Nephron progenitor cell (in vitro differentiated cells): ENCODE measurements at places on chromosomes 13 and 19.

DNA sequence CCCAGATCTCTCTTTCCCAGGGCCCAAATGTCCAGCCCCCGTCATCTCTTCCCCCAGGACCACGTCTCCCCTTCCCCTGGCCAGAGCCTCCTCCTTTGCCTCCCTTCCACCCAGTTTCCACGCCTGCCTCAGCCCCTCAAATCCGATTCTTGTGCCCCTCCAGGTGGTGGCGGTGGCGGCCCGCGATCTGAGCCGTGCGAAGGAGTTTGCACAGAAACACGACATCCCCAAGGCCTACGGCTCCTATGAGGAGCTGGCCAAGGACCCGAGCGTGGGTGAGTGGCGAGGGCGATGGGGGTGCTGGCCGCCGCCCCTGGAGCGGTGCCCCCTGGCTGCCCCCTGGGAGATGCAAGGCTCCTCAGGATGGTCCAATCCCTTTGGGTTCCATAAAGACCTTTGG is 1.3 kb downstream of the DHDH start:
- peaks cover 47% of the 10 kb centered on the region for H3K27me3 ChIP-seq
- no peak overlapping the region for H3K27ac ChIP-seq
- H3K36me3 ChIP-seq, result peaks cover 8% of the 10 kb centered on the region
- H3K4me1 ChIP-seq, result peaks cover 22% of the 10 kb centered on the region

- no peak overlapping the region for H3K27ac ChIP-seq
- H3K27me3 ChIP-seq, result no peaks in the 10 kb centered on the region
- no peak for DNase-seq
- H3K4me1 ChIP-seq, result peaks cover 33% of the 10 kb centered on the region
- H3K4me3 ChIP-seq, result no peak overlapping the region
- no peaks in the 10 kb centered on the region for H3K36me3 ChIP-seq
Measured at GRCh38 chr13:30129411-30129810, 177.9 kb downstream of the KATNAL1 start.

DNA sequence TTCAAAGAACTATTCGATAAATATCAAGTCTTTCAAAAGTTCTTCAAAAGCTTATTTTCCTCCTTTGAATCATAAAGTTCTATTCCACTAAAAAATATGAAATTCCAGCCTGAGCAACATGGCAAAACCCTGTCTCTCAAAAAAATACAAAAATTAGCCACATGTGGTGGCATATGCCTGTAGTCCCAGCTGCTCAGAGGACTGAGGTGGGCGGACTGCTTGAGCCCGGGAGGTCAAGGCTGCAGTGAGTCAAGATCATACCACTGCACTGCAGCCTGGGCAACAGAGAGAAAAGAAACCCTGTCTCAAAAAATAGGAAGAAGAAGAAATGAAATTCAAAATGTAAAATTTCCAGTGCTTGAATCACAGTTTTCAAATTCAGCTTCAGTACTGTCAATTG is 24.6 kb downstream of the CAB39L start:
- peaks cover 40% of the 10 kb centered on the region for H3K4me1 ChIP-seq
- H3K27me3 ChIP-seq, result no peaks in the 10 kb centered on the region
- peaks cover 6% of the 10 kb centered on the region for H3K36me3 ChIP-seq
- H3K4me3 ChIP-seq, result no peak overlapping the region
- no peak for DNase-seq
- peak overlapping the region; percentile 76 for H3K27ac ChIP-seq

GRCh38 chr13:36920616-36921185 is 663 bp upstream of the SMAD9 start:
- peak overlapping the region; percentile 47 for H3K27ac ChIP-seq
- no peak for DNase-seq
- H3K4me1 ChIP-seq, result peaks cover 45% of the 10 kb centered on the region
- H3K27me3 ChIP-seq, result peaks cover 11% of the 10 kb centered on the region

DNA sequence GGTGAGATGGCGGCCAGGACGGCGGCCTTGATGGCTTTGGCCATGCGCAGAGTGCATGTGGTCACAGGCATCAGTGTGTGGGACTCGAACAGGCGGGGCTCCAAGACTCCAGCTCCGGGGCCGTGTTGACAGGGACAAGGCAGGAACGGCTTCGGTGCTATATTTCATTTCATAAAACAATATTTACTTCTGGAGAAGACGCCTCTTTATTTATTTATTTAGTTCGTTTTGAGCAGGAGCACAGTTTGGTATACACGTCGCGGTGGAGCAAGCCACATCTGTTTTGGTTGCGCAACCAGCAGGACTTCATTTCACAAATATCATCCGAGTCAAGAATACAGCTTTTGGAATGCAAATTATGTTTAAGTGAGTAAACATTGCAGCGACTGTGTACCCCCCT is 166.7 kb upstream of the TSHZ3 start:
- peaks cover 10% of the 10 kb centered on the region for H3K4me1 ChIP-seq
- no peak overlapping the region for H3K4me3 ChIP-seq
- H3K27ac ChIP-seq, result no peak overlapping the region
- DNase-seq, result no peak
